Aorta (tissue), 5 donors: ENCODE measurements at places on chromosomes 7 and 10. TPM values are rescaled to one million over a fixed set of nuclear protein-coding genes. Genes with fewer than 3 reads are reported as not detected.

The AOAH gene
- total RNA-seq: 34.9 TPM

The IGFBP1 gene
- not detected for total RNA-seq

The ZNF277 gene
- total RNA-seq: 20.3 TPM

DNA sequence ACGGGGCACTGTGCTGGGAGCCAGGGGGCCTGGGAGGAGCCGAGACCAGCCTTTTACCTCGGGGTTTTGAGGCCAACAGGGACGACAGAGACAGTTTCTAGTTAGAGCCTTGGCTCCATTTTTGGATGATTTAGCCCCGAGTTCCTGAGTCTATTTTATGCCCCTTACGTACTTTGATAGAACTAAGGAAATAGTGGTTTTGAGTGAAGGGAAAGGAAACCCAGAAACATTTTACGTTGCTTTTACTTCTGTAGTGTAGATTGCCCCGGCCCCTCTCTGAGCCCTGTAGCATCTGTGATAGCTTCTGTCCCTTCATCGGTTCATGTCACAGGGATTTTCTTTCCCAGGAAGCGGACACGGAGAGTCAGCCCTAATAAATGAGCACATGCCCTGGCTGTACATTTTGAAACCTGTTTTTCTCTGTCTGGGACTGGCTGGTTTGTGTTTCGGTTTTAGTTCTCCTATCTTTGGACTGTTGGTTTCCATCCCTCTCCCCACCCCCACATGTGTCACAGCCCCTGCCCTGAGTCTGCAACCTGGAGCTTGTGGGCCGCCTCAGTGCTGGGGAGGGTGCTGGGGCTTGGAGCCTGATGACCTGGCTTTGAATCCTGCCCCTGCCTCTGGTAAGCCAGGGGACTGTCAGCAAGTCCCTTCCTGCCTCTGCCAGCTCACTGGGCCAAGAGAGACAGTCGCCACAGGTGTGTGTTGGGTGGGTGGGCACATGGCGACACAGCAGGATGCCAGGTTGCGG is 6.9 kb upstream of the ORAI2 start:
- H3K4me1 ChIP-seq: no peaks in the 10 kb centered on the region
- H3K27me3 ChIP-seq: no peaks in the 10 kb centered on the region
- no peak for DNase-seq
- H3K4me3 ChIP-seq: no peak overlapping the region
- H3K27ac ChIP-seq: no peak overlapping the region
- H3K36me3 ChIP-seq: no peaks in the 10 kb centered on the region

DNA sequence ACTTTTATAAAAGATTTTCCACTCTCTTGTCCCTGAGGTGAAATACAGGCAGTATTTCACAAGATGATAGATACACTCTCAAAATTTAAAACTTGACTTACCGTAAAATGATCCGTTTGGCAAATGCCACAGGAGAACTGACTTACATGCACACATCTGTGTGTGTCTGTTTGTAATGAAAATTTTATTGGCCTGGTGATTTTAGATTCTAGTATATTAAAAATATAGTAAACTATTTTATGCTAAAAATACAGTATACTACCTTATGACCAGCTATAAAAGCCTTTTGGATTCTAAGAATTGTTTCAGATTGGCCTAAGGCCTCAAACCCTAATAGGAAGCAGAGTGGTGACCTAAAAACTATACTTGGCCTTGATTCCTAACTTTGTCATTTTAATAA is 362.7 kb downstream of the IPMK start:
- no peak overlapping the region for H3K4me3 ChIP-seq
- H3K27ac ChIP-seq: no peak overlapping the region

DNA sequence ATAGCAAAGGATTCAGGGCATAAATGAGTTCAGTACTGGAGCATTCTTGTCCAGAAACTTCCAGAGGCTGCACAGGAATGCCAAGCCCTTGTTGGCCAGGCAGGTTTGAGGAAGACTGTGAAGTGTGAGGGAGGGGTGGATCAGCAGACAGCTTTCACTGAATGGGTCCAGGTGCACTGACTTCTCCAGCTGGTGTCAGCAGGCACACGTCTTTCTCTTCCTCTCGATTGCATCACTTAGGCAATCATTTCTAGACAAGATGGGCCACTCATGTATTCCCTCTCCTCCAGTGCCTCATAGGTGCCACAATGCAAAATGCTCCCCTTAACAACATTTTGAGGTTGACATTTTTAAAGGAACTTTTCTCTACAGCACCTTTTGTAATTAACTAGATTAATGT is 15.6 kb upstream of the PLEKHS1 start:
- H3K27me3 ChIP-seq: no peaks in the 10 kb centered on the region
- no peak overlapping the region for H3K27ac ChIP-seq
- no peaks in the 10 kb centered on the region for H3K4me1 ChIP-seq
- H3K4me3 ChIP-seq: no peak overlapping the region
- DNase-seq: no peak
- no peaks in the 10 kb centered on the region for H3K36me3 ChIP-seq

- DNase-seq: no peak
- no peak overlapping the region for H3K4me3 ChIP-seq
- no peak overlapping the region for H3K27ac ChIP-seq
- no peaks in the 10 kb centered on the region for H3K27me3 ChIP-seq
- H3K36me3 ChIP-seq: peaks cover 2% of the 10 kb centered on the region
Observed at GRCh38 chr10:28594406-28594805, 61.5 kb downstream of the WAC start.
